Stimulated activated CD4-positive, alpha-beta T cell treated with anti-CD3 and anti-CD28 coated beads, Interleukin-12 subunit alpha, Interleukin-12 subunit beta, amount 100 ng/mL, for 4 hours (primary cell): ENCODE measurements at places on chromosomes 2 and 18.

GRCh38 chr2:86695053-86695691, 24.9 kb upstream of the RMND5A start:
- no peak for DNase-seq

- DNase-seq = no peak
Measured at GRCh38 chr18:65093346-65093745, 657.5 kb upstream of the CDH7 start.

- DNase-seq = no peak
Measured at GRCh38 chr18:57077786-57078552, 68.9 kb upstream of the BOD1L2 start.

- DNase-seq = no peak
Measured at GRCh38 chr2:38991899-38992298, 102.2 kb downstream of the ARHGEF33 start.

DNA sequence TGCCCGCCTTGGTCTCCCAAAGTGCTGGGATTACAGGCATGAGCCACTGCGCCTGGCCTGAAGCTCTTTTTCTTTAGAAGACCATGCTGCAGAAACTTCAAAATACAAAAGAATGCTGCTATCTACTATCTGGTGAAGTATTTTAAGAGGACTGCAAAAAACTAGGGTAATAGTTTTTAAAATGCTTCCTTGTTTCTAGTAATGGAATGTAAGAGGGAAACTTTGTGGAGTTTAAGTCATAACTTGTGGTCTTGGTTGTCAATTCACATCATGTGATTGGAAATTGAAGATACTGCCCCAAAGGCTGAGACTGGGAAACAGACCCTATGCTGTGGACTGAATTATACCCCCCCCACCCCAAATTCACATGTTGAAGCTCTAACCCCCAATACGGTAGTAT, 68.3 kb downstream of the B3GNT2 start:
- no peak for DNase-seq

GRCh38 chr2:182973441-182974352, 64.6 kb downstream of the NCKAP1 start:
- no peak for DNase-seq

GRCh38 chr18:42305869-42306593, 351.0 kb downstream of the PIK3C3 start:
- DNase-seq = no peak

DNA sequence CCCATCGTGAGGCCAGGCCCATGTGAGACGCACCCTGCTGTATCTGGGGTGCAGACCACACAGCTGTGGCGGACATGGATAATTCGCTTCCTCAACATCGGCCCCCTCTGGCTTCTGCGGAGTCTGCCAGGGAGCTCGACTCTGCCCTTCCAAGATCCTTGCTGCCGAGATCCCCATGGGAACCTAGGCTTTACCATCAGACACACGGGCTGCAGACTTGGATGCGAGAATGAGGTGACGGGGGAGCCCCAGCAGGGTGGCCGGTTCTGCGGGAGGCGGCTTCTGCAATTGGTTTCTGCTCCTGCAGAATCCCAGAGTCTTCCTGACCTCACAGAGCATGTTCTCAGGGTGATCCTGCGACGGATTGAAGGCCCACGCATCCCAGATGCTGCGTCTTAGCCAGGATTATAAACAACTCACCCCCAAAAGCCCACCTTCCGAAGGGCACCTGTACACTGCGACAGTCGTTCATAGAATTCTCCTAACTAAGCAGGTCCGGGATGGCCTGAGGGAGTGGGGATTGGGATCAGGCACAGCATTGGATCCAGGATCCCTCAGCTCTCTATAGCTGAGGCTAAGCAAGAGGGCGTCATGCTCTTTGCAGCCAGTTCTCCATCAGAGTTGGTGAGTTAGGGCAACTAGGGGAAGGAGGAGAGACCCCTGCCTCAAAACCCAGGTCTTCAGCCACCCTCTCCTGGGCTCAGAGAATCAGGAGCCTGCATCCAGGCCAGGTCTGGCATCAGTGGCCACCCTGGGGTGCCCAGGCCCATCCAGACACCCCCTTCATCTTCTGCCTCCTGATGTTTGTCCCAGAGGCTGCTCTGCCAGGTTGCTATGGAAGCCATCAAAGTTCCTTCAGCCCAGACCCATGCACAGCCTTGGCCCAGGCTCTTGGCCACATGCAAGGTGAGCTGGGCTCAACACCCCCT, 74.7 kb upstream of the SNTG2 start:
- no peak for DNase-seq

DNA sequence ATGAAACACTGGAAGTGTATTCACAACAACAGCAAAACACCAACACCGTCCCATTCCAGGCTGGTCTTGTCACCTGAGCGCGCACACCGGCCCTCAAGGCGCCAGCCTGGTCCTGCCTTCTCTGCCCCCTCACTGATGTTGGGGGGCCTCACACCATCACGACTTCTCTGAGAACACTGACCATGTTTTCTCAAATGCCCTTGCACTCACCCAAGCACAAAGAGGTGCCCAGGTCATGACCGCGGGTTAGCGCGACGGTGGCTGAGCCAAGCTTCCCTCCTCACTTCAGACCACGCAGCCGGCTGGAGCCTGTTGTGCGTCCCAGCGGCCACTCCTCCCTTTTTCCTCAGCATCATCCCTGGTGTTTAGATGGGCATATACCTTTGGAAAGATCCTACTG, 101.3 kb upstream of the SALL3 start:
- DNase-seq = no peak

GRCh38 chr18:34787931-34788532, 77.9 kb downstream of the DTNA start:
- DNase-seq = peak; percentile 10

- no peak for DNase-seq
Measured at GRCh38 chr2:3666613-3666975, 8.6 kb downstream of the ALLC start.

DNA sequence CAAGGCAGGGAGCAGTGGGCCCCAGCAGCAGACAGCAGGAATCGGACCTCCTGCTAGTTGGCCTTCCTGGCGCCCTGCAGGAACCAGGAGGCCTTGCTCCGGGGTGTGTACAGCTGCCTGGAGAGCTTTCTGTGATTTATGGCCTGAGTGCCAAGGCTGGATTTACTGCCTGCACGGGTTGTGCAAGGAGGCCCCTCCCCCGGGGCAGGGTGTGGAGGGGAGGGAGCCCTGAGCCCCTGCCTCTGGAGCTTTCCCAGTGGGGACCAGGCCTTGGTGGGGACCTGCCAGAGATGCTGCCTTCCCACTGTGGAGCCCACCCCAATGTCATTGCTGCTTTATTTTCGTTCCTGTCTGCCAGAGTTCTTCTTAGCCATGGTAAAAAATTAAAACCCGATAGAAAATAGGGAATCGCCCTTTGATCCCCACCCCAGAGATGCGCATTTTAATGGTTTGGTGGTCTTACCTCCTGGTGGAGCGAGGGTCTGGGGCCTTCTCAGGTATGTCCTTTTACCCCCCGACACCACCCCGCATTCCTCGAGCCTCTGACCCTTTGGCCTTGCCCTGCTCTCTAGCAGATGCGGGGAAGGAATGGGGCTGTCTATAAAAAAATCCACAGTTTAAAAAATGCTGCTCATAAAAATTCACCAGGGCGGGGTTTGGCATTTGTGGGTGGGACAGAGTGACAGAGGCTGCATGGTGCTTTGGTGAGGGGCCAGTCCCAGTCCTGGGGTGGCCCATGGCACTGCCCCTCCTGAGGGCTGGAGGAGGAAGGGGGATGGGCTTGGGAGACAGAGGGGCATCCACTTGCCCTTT, 6.9 kb upstream of the RALB start:
- no peak for DNase-seq

GRCh38 chr2:20023688-20024087, 11.2 kb upstream of the MATN3 start:
- DNase-seq = no peak

GRCh38 chr2:217530392-217531090, 472.3 kb downstream of the TNS1 start:
- no peak for DNase-seq

GRCh38 chr18:38453880-38454279, 888.3 kb upstream of the CELF4 start:
- no peak for DNase-seq

GRCh38 chr2:62741954-62742722, 36.6 kb downstream of the EHBP1 start:
- no peak for DNase-seq

GRCh38 chr2:218275371-218276072, 5.2 kb downstream of the PNKD start:
- DNase-seq = no peak

DNA sequence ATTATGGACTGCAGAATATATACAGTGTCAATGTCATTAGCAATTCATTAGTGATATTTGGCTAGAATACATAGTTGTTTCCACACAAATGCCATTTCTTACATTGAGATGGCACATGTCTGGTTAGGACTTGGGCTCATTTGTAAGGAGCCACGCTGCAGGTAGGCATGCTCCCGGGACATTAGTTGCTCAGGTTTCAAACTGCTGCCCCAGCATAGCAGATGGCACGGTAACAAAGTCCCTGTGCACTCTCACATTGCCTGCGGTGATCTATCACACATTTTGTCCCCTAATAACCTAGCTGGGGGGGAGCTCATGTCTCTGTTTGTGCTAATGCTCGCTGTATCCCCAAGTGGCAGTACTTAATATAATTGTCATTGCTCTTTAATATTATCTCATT, 185.1 kb downstream of the NEDD4L start:
- no peak for DNase-seq

GRCh38 chr2:159029936-159030335, 61.5 kb downstream of the TANC1 start:
- no peak for DNase-seq

GRCh38 chr2:96181529-96181928, 27.1 kb downstream of the STARD7 start:
- DNase-seq = no peak
